CD4-positive, alpha-beta T cell treated with Interleukin-1 beta for 1 hour (primary cell): ENCODE measurements at places on chromosomes 6 and 20.

DNA sequence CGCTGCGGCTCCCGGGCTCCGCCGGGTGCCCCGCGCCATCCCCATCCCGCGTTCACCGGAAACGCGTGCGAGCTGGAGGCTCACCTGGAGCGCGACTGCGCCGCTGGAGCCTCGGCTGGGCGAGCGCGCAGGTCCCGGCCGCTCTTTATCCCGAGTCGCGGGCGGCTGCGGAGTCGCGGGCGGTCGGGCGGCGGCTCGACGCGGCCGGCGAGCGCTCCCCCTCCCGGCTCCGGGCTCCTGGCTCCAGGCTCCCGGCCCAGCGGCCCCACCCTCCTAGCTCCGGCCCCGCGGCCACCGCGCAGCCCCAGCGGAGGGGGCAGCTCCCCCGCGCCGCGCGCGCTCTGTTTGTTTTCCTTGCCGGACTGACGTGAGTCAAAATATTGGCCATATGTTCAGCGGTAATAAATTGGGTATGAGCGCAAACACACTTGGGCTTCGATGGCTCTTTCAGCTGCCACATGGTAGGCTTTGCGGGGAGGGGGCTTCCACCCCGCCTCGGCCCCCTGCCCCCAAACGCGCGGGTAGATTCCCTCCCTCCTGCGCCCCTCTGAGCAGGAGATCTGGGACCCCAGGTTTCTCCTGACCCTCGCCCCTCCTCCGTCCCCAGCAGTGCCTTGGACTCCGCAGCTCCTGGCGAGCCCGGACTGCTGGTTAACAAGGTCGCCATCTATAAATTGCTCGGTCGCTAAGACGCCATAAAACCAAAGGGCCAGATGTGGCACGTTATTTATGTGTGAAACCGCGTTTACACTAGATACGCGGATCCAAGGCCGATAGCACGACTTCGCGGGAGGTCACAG, 8.8 kb upstream of the NKX2-2 start:
- DNase-seq: no peak

DNA sequence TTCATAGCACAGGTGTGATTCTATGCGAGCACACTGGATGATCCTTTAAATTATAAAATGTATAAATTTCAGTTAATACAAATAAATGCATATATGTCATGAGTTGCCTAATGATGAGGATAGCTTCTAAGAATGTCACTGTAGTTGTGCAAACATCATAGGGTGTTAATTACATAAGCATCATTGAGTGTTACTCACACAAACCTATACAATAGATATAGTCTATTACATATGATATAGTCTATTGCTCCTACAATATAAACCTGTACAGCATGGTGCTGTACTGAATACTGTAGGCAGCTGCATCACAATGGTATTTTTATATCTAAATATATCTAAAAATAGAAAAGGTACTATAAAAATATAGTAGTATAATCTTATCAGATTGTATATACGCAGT, 159.0 kb downstream of the PTPRK start:
- no peak for DNase-seq

DNA sequence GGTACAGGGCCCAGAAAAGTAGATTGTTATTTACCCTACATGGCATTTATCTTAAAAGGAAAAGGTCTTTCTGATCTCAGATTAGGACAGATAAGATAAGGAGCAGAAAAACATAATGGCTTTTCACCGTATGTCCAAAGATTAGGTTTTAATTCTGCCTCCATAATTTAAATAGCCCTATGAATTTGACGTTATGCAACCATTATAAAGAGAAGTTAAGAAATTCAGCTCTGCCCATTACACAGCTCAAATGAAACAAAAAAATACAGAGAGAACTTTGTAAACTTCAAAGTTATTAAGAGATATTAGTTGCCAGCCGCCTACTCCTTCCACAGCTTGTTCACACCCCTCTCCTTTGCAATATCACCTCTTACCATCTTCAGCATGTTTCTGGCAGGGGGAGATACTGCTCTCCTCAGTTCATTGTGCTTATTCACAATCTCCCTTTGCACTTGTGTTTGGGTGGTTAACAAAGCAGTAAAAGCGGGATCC, 8.1 kb downstream of the CRISP3 start:
- no peak for DNase-seq

DNA sequence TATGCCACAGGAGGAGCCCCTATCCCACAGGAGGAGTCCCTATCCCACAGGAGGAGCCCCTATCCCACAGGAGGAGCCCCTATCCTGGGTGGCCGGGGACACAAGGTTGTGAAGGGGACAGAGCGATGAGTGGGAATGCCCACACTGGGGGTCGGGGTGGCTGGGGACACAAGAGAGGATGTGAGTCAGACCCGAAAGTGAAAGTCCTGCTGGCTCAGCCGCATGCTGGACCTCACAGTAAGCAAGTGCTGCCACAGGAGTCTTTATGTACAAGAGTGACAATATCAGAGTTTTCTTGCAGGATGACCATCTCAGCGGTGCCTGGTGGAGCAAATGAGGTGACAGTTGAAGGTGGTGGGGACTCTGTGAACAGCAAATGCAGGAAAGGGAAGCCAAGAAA, 93.7 kb downstream of the PSMB1 start:
- DNase-seq: peak; percentile 7

- DNase-seq: peak; percentile 79
These were observed 2.3 kb downstream of the TUBB start for GRCh38 chr6:30722280-30723112.

DNA sequence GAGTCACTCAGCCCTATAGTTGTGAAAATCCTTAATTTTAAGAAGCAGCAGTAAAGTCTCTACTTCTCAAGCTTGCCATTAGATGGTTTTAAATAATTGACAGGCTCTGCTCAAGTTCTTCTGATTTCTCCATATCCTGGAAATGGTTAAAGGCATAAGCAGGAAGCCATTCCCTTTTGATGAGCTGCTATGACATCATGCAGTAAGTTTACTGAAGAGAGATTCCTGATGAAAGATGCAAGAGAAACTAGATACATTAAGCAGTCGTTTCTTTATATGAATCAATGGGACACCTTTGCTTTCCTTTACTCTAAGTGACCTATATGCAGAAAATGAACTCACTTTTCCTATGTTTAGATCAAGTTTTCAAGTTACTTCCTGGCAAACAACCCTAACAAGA, 9.8 kb downstream of the POPDC3 start:
- DNase-seq: no peak

DNA sequence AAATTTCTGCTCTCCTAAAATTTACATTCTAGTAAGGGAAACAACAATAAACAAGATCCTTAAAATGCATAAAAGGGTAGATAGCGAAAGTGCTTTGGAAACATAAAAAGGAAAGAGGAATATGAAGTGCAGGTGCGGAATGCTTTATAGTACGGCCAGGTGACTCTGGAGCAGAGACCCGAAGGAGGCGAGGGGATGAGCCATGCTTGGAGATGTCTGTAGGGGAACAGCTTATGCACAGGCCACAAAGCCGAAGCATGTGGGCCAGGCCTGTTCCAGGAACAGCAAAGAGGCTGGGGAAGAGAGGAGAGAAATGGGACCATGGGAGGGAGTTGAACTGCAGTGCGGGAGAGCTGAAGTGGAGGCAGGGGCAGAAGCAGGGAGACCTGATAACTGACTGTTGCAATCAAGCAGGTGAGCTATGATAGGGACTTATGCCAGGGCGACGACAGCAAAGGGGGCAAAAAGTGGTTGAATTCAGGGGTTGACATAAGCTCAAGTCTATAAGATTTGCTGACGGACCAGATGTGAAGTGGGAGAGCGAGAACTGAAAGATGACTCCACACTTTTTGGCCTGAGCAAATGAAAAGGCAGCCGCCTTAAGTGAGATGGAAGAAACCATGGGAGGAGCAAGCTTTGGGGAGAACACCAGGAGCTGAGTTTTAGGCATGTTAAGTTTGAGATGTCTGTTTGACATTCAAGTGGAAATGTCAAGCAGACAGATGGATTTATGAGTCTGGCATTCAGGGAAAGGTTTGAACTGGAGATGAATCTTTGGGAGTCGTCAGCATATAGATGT, 83.1 kb downstream of the CNBD2 start:
- no peak for DNase-seq

- DNase-seq: peak; percentile 62
These were observed 327.5 kb downstream of the SYNE1 start for GRCh38 chr6:152309648-152310047.

GRCh38 chr20:33337119-33337518, 54.1 kb downstream of the BPIFB1 start:
- DNase-seq: no peak

GRCh38 chr6:165988302-165988756, 179.3 kb downstream of the TBXT start:
- DNase-seq: no peak

DNA sequence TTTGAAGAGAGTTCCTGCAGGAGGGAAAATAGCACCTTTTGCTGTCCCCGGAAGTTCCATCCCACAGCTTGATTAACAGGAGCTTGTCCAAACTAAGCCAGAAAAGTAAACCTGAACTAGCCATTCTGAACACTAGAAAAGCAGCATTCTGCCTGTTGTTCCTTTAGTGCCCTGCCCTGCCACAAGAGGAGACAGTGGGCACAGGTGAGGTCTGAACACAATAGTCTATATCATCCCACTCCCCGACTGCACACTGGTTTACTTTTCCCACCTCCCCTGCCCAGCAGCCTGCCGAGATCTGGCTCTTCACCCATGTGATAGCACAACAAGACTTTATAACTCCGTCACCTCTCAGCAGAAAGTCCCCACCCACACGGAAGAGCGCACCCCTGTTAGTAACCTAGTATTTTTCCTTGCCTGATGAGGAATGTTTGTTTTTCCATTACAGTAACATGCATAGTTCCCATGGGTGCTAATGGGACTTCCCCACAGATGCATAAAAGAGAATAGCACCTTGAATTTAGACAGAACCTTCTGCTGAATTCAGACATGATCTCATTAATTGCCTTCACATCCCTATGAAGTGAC, 59.7 kb downstream of the TFAP2A start:
- DNase-seq: no peak

- no peak for DNase-seq
These were observed 1.4 kb upstream of the PPP1R18 start for GRCh38 chr6:30687659-30688431.
